Esophagus muscularis mucosa (tissue), 4 donors: ENCODE measurements at places on chromosomes 2 and 18. TPM values are rescaled to one million over a fixed set of nuclear protein-coding genes. Genes with fewer than 3 reads are reported as not detected.

The PARD6G gene
- total RNA-seq: 11.3 TPM

DNA sequence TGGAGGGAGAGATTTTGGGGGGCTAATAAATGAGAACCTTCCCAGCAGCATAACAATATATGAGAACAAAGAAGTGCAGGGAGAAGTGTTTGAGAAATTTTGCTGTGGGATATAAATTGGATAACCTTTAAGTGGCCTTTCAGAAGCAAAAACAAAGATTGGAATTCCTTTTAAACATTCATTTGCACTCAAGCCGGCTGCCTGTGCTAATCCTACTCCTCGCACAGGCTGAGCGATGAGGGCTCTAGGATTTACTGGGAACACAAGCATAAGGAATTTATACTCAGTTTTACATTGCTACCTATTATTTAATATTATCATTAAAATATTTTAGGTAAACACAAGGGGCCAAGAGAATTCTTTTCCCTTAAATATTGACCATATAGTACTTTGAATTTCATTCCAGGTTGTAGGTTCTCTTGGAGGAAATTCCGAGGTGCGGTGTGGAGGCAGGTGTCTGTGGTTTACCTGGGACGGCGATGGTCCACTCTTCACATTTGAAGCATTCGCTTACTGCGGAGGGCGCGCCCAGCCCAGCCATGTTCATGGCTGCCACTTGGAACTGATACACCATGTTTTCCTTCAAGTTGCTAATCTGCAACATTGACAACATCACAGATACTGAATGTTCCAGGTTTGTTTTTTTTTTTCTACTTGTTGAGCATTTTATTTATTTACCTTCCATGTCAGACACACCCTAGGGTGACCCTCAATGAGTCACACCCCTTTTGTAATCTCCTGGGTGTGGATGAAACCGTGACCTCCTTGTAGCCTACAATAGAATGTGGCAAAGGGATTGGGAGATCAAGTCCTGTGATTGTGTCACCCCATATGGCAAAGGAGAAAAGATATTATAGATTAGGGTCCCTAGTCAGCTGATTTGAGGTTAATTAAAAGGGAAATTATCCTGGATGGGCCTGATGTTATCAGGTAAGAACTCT lies 100.1 kb downstream of the MYOM1 start:
- peak; percentile 19 for DNase-seq

The SERPINB10 gene
- total RNA-seq: 2.3 TPM

GRCh38 chr2:232139171-232139594 lies 177.7 kb downstream of the DIS3L2 start:
- no peak for DNase-seq

GRCh38 chr2:142153601-142154000 lies 22.8 kb upstream of the LRP1B start:
- DNase-seq: no peak

- DNase-seq: no peak
These were observed 1488.0 kb upstream of the CELF4 start for GRCh38 chr18:39053571-39053970.

The ARPC2 gene
- 300 TPM for total RNA-seq

DNA sequence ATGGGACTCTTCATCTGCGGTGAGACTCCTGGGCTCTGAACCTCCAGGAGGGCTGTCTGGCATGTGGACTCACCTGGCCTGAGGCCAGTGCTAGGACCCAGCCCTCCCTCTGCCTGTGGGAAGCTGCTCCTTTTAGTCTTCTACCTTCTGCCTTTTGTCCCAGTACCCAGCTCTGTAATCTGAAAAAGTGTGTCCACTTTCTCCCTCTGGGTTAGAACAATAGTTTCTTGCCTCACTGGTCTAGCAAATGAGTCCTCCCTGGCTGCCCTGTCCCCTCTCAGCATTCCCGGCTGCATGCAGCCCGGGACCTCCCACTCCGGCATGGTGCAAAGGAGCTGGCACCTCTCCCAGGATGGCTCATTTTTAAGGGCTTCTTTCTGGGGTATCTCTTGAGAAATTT lies 25.9 kb downstream of the GKN2 start:
- DNase-seq: no peak

DNA sequence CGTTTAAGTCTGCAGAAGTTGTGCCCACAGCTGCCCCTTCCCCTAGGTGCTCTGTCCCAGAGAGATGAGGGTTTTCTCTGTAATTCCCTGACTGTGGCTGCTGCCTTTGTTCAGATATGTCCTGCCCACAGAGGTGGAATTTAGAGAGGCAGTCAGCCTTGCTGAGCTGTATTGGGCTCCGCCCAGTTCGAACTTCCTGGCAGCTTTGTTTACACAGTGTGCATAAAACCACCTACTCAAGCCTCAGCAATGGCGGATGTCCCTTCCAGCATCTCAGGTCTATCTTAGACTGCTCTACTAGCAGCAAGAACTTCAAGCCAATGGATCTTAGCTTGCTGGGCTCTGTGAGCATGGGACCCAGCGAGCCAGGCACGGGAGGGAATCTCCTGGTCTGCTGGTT lies 48.1 kb downstream of the LHCGR start:
- no peak for DNase-seq

DNA sequence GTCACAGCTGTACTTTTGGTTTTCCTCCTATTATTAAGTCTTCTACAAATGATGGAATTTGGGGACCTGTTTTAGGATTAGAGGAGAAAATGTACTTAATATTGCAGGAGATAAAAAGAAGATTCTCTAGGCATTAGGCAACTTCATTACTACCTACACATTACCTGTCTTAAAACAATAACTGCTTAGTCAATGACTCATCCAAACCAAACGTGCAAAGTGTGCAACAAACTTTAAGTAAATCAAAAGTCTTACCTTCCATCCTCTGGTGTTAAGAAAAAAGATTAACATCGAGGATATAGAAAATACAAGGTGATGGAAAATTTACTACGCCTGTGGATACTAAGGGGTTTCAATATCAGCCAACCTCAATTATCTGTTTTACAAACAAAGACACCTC lies 285.3 kb upstream of the KYNU start:
- DNase-seq: no peak

The CTAGE1 gene
- total RNA-seq: not detected

DNA sequence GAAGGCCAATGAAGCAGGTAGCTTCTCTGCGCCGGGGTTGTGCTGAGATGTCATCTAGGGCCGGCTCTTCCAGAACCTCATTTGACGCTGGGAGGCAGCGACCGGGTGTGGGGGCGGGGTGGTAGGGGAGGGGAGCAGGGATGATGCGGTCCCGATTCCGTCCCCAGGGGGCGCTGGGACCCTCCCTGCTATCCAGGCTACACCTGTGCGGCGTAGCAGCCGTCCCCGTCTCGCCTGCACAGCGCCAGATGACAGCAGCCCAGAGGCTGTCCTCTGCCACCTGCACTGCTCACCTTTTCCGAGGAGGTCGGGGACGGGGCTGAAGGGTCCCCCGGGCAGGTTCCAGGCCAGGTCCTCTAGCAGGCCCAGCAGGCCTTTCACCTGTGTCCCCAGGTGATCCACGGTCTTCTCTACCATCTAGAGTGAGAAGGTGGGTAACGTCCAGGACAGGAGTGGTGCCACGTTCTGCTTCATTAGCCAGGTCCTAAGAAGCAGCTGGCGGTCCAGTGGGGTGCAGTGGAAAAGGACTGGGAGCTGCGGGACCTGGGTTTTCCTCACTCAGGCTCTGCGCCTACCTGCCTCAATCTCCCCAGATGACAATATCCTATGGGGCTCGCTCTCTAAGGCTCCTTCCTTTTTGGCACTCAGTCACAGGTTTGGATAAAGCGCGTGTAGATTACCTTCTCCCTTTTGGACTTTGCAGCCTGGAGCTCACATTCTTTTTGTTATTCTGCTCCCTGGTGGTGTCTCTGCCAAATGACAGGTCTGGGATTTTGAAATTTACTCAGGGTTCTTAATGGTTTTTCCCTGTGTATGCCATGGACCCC lies 56.0 kb upstream of the RAB6C start:
- peak; percentile 79 for DNase-seq

- DNase-seq: no peak
These were observed 463.7 kb upstream of the HNMT start for GRCh38 chr2:137500599-137500998.

The REG1B gene
- total RNA-seq: not detected

- peak; percentile 77 for DNase-seq
These were observed 121.6 kb downstream of the TXNL1 start for GRCh38 chr18:56516789-56517188.

DNA sequence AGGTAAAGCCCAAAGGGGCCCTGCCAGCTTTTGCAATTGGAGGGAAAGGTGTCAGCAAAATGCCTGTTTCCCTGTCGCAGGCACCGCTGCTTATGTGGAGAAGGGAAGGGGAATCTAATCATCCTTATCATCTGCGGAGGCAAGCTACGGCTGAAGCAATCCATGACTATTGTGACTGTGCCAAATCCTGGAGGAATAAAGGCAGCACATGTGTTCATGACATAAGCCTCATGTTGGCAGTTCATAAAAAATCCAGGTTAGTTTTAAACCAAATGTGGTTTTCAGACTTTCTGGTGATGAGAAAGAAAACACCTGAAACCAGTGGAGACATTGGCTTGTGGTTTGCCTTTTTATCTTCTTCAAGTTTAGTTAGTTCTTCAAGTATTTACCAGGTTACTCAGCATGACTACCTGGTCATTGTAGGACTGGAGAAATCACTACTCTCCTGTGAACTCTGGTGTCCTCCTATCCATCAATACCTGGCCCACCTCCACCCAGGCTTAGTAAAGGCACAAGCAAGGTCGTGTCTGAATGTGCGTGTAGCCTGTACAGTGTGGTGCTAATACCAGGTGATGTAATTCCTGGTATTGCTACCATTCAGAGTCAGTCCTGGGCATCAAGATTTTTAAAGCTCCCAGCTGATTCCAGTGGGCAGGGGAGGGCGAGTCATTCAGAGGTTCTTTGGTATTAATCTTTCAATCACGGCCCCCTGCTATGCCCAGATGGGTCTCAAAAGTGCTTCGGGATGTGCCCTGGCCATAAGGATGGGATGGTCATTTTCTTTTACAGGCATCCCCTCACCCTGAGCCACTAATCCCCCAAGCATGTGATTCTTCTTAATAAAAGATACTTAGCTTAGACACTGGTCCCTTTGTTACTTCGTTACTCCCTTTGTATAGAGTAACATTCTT lies 96.8 kb downstream of the TGFA start:
- DNase-seq: peak; percentile 50

GRCh38 chr18:48831113-48831759 lies 119.5 kb downstream of the SMAD7 start:
- DNase-seq: no peak

The LIPG gene
- not detected for total RNA-seq

The MERTK gene
- 24.0 TPM for total RNA-seq

The GAL3ST2 gene
- total RNA-seq: not detected

- no peak for DNase-seq
These were observed 311.2 kb downstream of the OSR1 start for GRCh38 chr2:19046986-19047780.

GRCh38 chr2:122210898-122211856 lies 455.7 kb downstream of the TSN start:
- no peak for DNase-seq
